ENCODE measurements at places on chromosomes 16 and 17. TPM values are rescaled to one million over a fixed set of nuclear protein-coding genes. Genes with fewer than 3 reads are reported as not detected.

ELOB gene
- total RNA-seq = 349 TPM

GRCh38 chr17:79654350-79654959 is 43.6 kb upstream of the RBFOX3 start:
- no peaks in the 10 kb centered on the region for H3K36me3 ChIP-seq
- DNase-seq = no peak
- H3K4me1 ChIP-seq = no peaks in the 10 kb centered on the region
- H3K27ac ChIP-seq = no peak overlapping the region
- H3K4me3 ChIP-seq = no peak overlapping the region

- no peak overlapping the region for H3K27ac ChIP-seq
- H3K36me3 ChIP-seq = peaks cover 4% of the 10 kb centered on the region
- peaks cover 2% of the 10 kb centered on the region for H3K27me3 ChIP-seq
- DNase-seq = no peak
- no peaks in the 10 kb centered on the region for H3K4me1 ChIP-seq
Measured at GRCh38 chr17:31002047-31002446, 31.2 kb downstream of the RNF135 start.

GRCh38 chr16:25158401-25158800 is 46.9 kb downstream of the LCMT1 start:
- DNase-seq = no peak
- H3K27me3 ChIP-seq = no peaks in the 10 kb centered on the region
- no peak overlapping the region for H3K4me3 ChIP-seq
- peaks cover 17% of the 10 kb centered on the region for H3K4me1 ChIP-seq

DNA sequence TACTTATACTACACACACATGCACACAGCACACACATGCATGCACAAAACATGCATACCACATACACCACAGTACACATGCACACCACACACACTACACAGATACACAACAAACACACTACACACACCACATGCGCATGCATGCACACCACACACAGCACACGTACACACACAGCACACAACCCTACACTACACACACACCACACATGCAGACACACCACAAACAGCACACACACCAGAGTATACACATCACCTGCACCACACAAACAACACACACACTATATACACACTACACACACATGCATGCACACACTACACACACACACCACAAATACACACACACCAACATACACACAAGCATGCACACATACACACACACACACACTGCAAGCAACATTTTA is 166.8 kb downstream of the AHSP start:
- H3K27me3 ChIP-seq = no peaks in the 10 kb centered on the region
- H3K4me1 ChIP-seq = peaks cover 5% of the 10 kb centered on the region
- DNase-seq = no peak
- H3K27ac ChIP-seq = no peak overlapping the region
- no peak overlapping the region for H3K4me3 ChIP-seq

DNA sequence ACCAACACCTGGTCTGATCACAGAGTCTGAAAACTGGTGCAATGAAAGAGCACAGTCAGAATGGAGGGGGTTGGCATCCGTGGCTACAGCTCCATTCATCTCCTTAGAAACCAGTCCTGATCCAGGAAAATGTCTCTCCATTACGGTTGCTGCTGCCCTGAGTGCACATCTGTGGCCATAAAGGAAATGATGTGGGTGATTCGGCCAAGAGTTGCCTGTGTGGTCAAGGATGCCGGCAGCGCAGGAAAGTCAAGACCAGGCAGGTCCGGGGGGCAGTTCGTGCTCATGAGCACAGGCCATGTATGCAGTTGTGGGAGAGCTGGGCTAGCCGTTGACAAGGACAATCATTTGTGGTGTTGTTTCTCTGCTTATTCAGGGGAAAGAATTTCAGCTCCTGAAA is 5.9 kb downstream of the XAF1 start:
- H3K27me3 ChIP-seq = no peaks in the 10 kb centered on the region
- H3K27ac ChIP-seq = no peak overlapping the region
- H3K4me3 ChIP-seq = no peak overlapping the region
- H3K36me3 ChIP-seq = peaks cover 57% of the 10 kb centered on the region
- H3K4me1 ChIP-seq = peaks cover 13% of the 10 kb centered on the region

CD300H gene
- total RNA-seq = 0.38 TPM

MAPK7 gene
- 3.3 TPM for total RNA-seq

- no peak overlapping the region for H3K4me3 ChIP-seq
- H3K36me3 ChIP-seq = no peaks in the 10 kb centered on the region
- no peak overlapping the region for H3K27ac ChIP-seq
- no peaks in the 10 kb centered on the region for H3K27me3 ChIP-seq
- H3K4me1 ChIP-seq = no peaks in the 10 kb centered on the region
- no peak for DNase-seq
Measured at GRCh38 chr16:46982335-46982734, 8.9 kb upstream of the DNAJA2 start.

DNA sequence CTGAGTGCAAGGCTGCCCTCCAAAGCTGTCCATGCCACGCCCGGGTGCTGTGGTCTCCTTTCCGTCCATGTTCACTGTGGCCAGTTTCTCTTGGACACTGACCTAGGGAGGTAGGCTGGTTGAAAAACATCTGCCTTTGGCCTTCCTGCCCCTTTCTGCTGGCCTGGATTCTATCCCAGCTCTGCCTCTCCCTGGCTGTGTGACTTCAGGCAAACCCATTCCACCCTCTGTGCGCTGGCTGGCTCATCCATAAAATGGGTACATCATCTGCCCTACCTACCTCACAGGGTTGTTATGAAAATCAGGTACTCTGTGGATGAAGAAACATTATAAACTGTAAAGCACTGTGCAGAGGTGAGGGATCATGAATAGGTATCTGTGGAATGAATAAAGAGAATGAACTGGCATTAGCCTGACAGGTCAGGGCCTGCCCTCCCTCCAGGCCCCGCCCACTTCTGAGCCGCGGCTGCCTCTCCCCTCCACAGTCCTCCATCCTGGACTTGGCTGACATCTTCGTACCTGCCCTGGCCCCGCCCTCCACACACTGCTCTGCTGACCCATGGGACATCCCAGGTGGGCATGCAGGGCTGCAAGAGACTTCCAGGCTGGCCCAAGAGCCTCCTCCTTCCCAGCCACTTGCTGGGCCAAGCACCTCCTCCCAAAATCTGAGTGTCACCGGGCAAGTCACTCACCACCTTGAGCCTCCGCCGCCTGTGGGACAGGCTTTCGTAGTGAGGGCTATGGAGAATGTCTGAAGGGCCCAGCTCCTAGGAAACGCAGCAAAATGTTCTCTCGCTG is 7.0 kb upstream of the SPATA20 start:
- peaks cover 9% of the 10 kb centered on the region for H3K4me1 ChIP-seq
- peaks cover 12% of the 10 kb centered on the region for H3K27me3 ChIP-seq
- H3K36me3 ChIP-seq = no peaks in the 10 kb centered on the region
- DNase-seq = no peak

GRCh38 chr17:68291836-68292688 is 767 bp downstream of the ARSG start:
- DNase-seq = peak; percentile 83
- H3K4me3 ChIP-seq = peak overlapping the region; percentile 51
- H3K4me1 ChIP-seq = peaks cover 20% of the 10 kb centered on the region
- H3K27me3 ChIP-seq = no peaks in the 10 kb centered on the region
- peak overlapping the region; percentile 94 for H3K27ac ChIP-seq

USP6 gene
- 0.14 TPM for total RNA-seq

DNA sequence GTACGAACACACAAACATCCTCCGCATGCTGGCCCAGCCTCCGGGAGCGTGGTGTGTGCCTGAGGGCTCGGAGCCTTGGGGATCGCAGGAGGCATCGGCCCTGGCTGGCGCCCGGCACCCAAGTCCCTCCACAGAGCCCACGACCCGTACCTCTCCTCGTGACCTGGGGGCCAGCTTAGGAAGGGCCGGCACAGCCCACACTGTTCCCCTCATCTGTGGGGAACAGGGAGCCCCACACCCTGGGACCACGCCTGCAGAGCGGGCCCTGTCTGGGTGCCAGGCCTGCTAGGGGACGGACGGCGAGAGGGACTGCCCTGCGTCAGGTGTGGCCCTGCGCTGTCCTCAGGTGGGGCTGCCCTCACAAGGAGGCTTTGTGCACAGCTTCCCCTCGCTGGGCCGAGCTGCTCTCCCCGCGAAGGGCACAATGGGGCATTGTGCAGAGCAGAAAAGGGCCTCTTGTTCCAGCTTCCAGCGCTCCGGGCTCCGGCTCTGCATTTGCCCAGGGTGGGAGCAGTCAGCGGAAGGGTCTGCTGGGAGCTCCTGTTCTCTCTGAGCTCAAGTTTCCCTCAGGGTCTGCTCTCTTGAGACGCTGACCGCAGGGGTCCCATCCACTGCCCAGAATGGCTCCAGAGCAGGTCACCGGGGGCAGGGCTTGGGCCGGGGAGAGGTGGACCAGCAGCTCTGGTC is 1.7 kb upstream of the LMF1 start:
- DNase-seq = no peak
- H3K27ac ChIP-seq = no peak overlapping the region
- H3K4me1 ChIP-seq = peaks cover 12% of the 10 kb centered on the region
- peaks cover 49% of the 10 kb centered on the region for H3K27me3 ChIP-seq
- H3K4me3 ChIP-seq = no peak overlapping the region
- peaks cover 5% of the 10 kb centered on the region for H3K36me3 ChIP-seq

GRCh38 chr17:68305142-68305541 is 13.8 kb downstream of the ARSG start:
- no peaks in the 10 kb centered on the region for H3K36me3 ChIP-seq
- no peak overlapping the region for H3K4me3 ChIP-seq
- no peak for DNase-seq
- peaks cover 7% of the 10 kb centered on the region for H3K4me1 ChIP-seq

DNA sequence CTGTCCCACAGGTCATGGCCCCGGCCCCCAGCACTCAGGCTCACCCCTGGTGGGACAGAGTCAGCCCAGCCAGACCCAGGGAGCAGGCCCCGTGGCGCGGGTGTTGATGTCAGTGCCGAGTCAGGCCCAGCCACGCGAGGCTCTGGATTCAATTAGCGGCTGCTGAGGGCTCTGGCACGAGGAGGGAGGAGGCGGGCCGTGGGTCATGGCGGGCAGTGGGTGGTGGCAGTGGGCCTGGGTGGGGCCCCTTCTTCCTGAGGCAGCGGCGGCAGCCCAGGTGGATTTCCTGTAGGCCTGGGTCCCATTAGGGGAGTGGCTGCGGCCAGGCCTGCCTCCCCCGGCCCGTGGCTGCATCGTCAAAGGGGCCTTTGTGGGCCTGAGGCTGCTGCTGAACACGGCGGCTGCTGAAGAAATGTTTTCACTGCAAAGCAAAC is 12.9 kb downstream of the VASN start:
- no peaks in the 10 kb centered on the region for H3K4me1 ChIP-seq
- no peak overlapping the region for H3K4me3 ChIP-seq
- no peak for DNase-seq
- H3K27ac ChIP-seq = no peak overlapping the region

DNA sequence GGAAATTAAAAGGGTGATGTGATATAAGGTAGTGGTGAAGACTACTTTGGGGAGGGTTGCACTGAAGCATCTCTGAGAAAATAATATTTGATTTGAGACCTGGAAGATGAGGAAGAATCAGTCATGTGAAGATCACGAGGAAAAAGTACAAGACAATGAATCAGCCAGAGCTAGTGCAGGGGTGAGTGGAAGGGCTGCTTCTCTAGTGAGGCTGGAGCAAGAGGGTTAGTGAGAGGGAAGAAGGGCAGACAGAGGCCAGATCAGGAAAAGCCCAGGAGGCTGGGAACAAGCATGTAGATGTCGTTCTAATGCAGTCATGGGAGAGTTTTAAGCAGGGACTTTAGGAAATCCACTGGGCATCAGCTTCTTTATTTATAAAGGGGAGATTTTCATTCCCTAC is 504.2 kb upstream of the SALL1 start:
- H3K27me3 ChIP-seq = no peaks in the 10 kb centered on the region
- H3K27ac ChIP-seq = no peak overlapping the region
- no peak overlapping the region for H3K4me3 ChIP-seq
- no peak for DNase-seq

- no peaks in the 10 kb centered on the region for H3K27me3 ChIP-seq
- no peak for DNase-seq
- peaks cover 11% of the 10 kb centered on the region for H3K36me3 ChIP-seq
- H3K4me3 ChIP-seq = no peak overlapping the region
- no peak overlapping the region for H3K27ac ChIP-seq
- peaks cover 5% of the 10 kb centered on the region for H3K4me1 ChIP-seq
Measured at GRCh38 chr16:69448470-69449193, 24.2 kb downstream of the CYB5B start.

- peaks cover 27% of the 10 kb centered on the region for H3K4me1 ChIP-seq
- no peaks in the 10 kb centered on the region for H3K27me3 ChIP-seq
- no peak for DNase-seq
- no peak overlapping the region for H3K27ac ChIP-seq
- peaks cover 39% of the 10 kb centered on the region for H3K36me3 ChIP-seq
Measured at GRCh38 chr16:66563574-66564334, 2.5 kb upstream of the CMTM1 start.

- H3K27me3 ChIP-seq = no peaks in the 10 kb centered on the region
- no peak for DNase-seq
- no peak overlapping the region for H3K27ac ChIP-seq
- H3K4me3 ChIP-seq = no peak overlapping the region
- H3K4me1 ChIP-seq = no peaks in the 10 kb centered on the region
- no peaks in the 10 kb centered on the region for H3K36me3 ChIP-seq
Measured at GRCh38 chr17:259341-259976, 78.0 kb upstream of the DOC2B start.

CLEC10A gene
- total RNA-seq = 8.6 TPM

- no peak overlapping the region for H3K4me3 ChIP-seq
- H3K27me3 ChIP-seq = peaks cover 43% of the 10 kb centered on the region
- no peak overlapping the region for H3K27ac ChIP-seq
Measured at GRCh38 chr17:48497103-48497502, 33.7 kb downstream of the HOXB1 start.

- no peaks in the 10 kb centered on the region for H3K27me3 ChIP-seq
- H3K4me1 ChIP-seq = peaks cover 13% of the 10 kb centered on the region
Measured at GRCh38 chr17:82561429-82562035, 42.0 kb downstream of the FOXK2 start.

- no peaks in the 10 kb centered on the region for H3K27me3 ChIP-seq
- no peaks in the 10 kb centered on the region for H3K36me3 ChIP-seq
- peaks cover 30% of the 10 kb centered on the region for H3K4me1 ChIP-seq
- H3K4me3 ChIP-seq = no peak overlapping the region
Measured at GRCh38 chr17:82965371-82965770, 114.0 kb upstream of the METRNL start.

DNA sequence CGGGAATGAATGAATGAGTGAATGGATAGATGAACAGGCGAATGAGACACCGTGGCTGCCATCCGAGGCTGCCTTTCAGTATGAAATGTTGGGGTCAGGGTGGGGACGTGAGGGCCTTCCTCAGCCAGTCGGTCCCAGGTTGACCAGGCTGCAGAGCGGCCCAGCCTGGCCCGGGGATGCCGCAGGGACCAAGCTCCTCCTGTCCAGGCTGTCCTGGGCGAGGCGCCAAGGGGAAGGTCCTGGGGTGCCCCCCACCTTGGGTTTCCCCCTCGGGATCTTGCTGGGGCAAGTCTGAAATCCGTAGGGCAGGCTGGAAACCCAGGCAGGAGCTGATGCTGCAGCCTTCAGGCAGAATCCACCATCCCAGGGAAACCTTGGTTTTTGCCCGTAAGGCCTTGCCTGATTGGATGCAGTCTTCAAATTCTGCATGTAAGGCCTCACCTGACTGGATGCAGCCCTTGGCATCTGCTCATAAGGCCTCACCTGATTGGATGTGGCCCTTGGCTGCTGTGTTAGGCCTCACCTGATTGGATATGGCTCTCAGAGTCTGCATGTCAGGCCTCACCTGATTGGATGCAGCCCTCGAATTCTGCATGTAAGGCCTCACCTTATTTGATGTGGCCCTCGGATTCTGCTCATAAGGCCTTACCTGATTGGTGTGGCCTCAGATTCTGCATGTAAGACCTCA is 61.7 kb upstream of the ZNF469 start:
- no peaks in the 10 kb centered on the region for H3K4me1 ChIP-seq
- DNase-seq = no peak
- no peaks in the 10 kb centered on the region for H3K27me3 ChIP-seq
- no peaks in the 10 kb centered on the region for H3K36me3 ChIP-seq
- H3K27ac ChIP-seq = no peak overlapping the region

- no peak for DNase-seq
- H3K27me3 ChIP-seq = peaks cover 6% of the 10 kb centered on the region
- no peak overlapping the region for H3K4me3 ChIP-seq
- H3K4me1 ChIP-seq = no peaks in the 10 kb centered on the region
Measured at GRCh38 chr16:84361546-84361945, 6.8 kb upstream of the ATP2C2 start.
